Stimulated activated CD8-positive, alpha-beta memory T cell treated with anti-CD3 and anti-CD28 coated beads, Interleukin-4, amount 100 ng/mL, for 4 hours (primary cell): ENCODE measurements at places on chromosomes 16 and 17.

GRCh38 chr16:84643180-84643583 is 5.1 kb upstream of the KLHL36 start:
- no peak for DNase-seq

- DNase-seq: no peak
Observed at GRCh38 chr17:67637901-67638641, 79.7 kb upstream of the NOL11 start.

- no peak for DNase-seq
Observed at GRCh38 chr17:83196973-83197880, 117.8 kb downstream of the METRNL start.

GRCh38 chr17:45229681-45230409 is 8.2 kb downstream of the FMNL1 start:
- no peak for DNase-seq

GRCh38 chr16:68643227-68643626 is 1.9 kb upstream of the CDH3 start:
- no peak for DNase-seq

DNA sequence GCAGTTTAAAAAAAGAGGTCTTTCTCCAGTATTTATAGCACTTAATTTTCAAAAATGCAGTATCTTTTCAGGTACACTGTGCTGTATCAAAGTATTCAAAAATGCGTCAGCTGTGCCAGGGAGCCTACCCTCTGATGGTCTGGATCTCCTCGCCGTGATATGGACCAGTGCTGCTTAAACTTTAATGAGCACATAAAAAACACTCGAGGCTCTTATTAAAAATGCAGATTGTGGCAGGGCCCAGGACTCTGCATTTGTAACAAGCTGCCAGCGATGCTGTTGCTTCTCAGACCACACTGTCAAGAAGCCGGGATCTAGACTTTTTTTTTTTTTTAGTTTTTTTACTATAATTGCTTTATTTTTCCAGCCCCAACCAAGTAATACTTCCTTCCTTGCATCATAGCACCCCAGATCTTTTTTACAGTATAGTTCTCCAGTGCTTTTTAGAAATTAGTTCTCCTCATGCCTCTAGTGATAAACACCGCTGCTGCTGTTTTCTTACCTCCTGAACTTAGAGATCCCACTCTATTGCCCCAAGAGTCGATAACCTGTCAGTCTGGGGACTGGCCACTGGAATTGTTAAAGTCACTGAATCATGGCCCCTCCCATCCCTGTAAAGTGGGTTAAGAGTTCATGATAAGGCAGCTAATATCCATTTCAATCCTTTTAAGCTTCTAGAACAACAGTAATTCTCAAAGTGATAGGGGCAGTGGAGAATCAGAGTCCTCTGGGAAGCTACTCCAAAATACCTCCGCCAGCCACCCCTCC is 1.6 kb upstream of the SMARCD2 start:
- no peak for DNase-seq

DNA sequence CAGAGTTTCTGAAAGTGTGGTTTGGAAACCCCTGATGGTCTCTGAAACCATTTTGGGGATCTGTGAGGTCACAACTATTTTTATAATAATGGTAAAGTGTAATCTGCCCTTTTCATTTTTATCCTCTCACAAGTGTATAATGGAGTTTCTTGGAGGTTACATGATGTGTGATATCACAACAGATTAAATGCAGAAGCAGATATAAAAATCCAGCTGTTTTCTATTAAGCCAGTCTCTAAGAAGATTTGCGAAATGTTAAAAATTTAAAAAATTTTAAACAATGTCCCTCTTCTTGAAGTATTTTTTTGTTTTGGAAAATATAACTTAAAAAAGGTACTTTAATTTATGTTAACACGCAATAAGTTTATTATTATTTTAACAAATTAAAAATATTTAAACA is 48.7 kb downstream of the RPGRIP1L start:
- DNase-seq: no peak

GRCh38 chr16:50215680-50216079 is 50.7 kb upstream of the ADCY7 start:
- DNase-seq: no peak

DNA sequence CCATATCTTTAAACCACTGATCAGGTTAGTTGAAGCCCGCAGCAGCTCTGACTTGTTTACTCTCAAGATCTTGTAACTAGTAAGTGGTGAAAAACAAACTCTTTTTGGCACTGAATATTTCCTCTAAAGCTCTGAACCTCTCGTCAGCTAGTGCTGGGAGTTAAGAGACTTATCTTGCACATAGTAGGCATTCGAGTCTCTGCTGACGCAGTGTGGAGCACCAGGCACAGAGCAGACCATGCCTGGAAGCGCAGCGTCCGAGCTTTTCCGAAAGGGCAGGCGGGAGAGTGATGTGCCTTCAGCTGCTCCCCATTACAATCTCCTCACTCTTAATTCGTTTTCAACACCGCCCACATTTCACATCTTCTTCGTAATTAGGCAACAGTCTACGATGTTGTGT is 63.0 kb downstream of the SMG6 start:
- DNase-seq: no peak

DNA sequence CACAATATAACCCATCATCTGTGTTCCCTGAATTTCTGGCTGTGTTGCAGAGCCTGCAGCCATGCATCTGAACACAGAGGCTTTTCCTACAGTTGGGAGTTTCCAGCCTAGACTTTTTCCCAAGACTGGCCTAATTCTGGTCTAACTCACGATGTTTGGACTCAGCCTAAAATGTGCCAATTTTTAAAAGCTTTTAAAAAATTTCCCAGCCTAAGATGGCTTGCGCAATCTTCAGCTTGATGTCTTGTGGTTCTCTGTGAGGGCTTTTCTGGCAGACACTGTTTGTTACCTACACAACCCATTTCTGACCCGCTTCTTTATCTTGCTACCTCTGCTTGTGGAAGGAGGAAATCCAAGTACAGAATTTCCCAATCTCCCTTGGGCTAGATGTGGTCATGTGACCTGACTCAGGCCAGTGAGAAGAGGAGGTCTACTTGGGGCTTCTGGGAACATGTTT is 72.7 kb upstream of the GAS7 start:
- no peak for DNase-seq

GRCh38 chr17:20300436-20300934 is 166.9 kb downstream of the LGALS9B start:
- DNase-seq: no peak

DNA sequence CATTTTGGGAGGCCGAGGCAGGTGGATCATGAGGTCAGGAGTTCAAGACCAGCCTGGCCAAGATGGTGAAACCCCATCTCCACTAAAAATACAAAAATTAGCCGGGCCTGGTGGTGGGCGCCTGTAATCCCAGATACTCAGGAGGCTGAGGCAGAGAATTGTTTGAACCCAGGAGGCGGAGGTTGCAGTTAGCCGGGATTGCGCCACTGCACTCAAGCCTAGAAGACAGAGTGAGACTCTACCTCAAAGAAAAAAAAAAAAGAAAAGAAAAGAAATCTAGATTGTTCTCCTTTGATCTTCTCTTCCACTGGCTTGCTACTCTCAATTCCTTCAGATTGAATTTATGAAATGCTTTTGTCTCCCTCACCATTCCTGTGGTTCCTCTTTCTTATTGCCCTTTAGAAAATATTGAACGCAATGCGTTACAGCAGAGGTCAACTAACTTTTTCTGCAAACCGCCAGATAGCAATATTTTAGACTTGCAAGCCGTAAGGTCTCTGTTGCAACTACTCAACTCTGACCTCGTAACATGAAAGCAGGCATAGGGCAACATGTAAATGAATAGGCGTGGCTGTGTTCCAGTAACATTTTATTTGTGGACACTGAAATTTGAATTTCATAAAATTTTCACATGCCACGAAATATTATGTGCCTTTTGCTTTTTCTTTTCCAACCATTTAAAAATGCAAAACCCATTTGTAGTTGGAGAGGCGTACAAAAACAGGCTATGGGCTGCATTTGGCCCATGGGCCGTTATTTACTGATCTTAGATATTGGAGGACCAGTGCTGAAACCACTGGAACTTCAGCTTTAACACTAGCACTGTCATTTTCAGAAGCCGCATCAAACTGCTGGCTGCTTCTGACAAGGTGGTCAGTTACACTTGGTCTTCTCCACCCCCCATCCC is 24.8 kb downstream of the PITPNC1 start:
- no peak for DNase-seq

DNA sequence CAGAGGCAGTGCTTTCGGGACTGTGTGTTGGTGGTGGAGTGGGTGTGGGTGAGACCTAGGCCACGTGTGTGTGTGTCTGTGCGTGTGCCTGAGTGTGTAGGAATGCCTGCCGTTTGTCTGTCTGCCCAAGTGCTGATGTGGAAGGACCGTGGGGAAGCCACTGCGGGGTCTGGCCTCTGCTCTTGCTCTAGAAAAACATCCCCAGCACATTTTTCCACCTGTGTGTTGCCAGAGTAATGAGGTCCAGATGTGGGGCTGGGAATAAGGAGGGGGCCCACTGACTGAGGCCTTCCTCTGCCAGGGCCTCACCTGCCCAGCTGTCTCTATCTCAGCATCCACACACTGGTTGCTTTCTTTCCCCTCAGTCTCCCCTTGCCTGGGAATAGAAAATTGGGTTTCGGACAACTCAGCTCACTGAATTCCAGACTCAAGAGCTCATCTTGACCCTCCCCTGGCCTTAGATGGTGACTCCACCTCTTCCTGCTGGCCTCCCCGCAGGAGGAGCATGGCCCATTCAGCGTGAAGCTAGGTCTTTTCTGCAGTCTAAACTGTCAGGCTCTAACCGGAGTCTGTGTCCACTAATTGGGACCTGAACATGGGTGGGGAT is 7.6 kb downstream of the SGCA start:
- DNase-seq: no peak

DNA sequence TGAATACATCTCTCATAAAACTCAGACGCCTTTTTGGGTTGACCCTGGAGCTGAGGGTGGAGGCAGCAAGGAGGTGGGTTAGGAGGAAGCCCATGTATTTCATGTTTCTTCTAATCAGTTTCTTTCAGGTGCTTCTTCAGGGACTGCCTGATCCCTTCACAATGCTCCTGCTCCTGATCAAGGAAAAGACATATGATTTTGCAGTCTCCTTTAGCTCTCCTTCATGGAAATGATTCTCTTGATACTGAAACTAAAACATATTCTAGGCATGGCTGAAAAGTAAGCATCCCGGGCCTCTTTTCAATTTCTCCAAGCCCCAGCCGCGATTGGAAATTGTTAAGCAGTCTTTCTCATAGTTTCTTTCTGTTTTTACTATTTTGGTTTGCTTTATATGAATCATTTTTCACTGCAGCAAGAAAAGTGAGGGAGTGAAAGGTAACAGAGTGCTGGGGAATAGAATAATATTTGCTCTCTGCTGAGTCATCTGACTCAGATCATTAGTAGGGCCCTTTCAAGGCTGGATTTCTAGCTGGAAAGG is 730.7 kb downstream of the CDH11 start:
- DNase-seq: no peak

DNA sequence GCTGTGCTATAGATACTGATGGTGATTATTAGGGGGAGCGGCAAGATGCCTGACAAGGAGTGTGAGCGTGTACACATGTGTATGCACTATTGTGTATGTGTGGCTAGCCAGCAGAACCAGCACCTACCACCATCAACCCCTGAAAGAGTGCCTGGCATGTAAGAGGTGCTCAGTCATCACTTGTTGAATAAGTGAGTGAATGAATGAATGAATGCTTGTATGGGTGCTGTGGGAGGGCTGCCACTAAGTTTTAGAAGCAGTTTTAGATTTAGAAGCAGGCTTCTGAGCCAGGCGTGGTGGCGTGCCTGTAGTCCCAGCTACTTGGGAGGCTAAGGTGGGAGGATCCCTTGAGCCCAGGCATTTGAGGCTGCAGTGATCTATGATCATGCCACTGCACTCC is 37.0 kb downstream of the RAB11FIP4 start:
- DNase-seq: no peak

- no peak for DNase-seq
Observed at GRCh38 chr17:61053469-61053868, 346.2 kb upstream of the TBX2 start.

DNA sequence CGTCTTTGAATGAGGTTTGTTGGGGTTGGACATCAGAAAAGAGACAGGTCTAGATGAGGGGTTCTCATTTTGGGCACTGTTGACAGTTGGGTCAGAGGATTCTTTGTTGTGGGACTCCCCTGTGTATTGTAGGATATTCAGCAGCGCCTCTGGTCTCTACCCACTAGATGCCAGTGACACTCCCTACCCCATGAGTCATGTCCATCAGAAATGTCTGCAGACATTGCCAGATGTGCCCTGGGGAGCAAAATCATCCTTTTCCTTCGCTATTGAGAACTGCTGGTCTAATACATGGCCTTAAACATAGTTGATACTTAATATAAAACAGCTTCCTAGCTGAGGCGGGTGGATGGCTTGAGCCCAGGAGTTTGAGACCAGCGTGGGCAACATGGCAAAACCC is 3.1 kb downstream of the ABAT start:
- no peak for DNase-seq

GRCh38 chr17:67606896-67607604 is 110.7 kb upstream of the NOL11 start:
- no peak for DNase-seq

DNA sequence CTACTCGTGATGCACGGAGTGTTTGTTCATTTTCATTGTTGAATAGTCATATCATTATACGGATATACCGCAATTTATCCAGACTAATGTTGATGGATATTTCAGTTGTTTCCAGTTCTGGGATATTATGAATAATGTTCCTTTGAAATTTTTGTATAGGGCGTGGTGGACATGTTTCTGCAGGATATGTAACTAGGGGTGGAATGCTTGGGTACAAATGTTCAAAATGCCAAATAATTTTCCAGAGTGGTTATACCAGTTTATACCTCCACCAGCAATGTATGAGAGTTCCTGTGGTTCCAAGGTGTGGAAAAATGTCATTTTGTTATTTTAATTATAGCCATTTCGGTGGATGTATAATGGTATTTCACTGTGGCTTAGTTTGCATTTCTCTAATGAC is 53.6 kb downstream of the NUP88 start:
- DNase-seq: no peak

DNA sequence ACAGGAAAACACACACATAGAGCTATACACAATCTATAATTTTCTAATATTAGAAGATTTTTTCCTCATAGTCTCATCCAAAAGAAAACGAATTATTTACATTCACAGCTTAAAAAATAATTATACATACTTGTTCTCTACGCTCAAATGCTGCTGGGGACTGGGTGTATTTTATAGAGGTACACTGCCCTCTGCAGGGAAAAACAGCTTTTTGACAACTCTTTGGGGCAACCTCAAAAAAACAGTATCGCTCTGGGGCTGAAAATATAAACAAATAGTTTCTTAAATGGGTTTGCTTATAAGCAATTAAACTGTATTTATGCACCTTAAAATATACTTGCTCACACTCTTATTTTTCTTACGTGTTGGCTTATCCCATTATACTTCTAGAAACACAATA is 261.8 kb upstream of the PSMD7 start:
- DNase-seq: no peak

- DNase-seq: no peak
Observed at GRCh38 chr16:75089486-75090202, 26.9 kb downstream of the LDHD start.
